Cerebellar nuclear complex (tissue), 1 donor: ENCODE measurements at places on chromosomes 3 and 15.

GRCh38 chr15:47750030-47750739 is 32.9 kb downstream of the SEMA6D start:
- no peak for DNase-seq

DNA sequence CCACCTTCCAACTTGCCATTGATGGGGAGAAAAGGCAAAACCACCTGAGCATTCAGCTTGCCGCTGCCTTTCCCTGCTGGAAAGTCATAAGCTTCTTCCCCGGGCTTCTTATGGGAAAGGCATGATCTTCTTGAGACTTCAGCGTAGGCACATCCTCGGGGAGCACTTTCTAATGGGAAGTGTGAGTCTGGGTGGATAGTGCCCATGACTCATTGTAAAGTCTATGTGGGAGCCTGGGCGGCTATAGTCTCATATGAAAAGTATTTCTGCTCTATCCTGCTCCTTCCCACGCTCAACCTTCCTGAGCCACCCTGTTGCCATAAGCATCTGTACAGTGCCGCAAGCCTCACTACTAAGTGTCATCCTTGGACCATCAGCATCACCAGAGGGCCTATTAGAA is 309.9 kb upstream of the THBS1 start:
- DNase-seq, result no peak

GRCh38 chr15:93294896-93295295 is 205.9 kb upstream of the RGMA start:
- DNase-seq, result no peak

GRCh38 chr3:122213650-122214049 is 30.2 kb downstream of the CASR start:
- DNase-seq, result no peak

GRCh38 chr3:174322789-174323188 is 536.3 kb upstream of the NAALADL2 start:
- no peak for DNase-seq

- DNase-seq, result no peak
Measured at GRCh38 chr3:58237941-58238681, 519 bp downstream of the ABHD6 start.

- no peak for DNase-seq
Measured at GRCh38 chr3:20043825-20044224, 3.6 kb downstream of the KAT2B start.
